ENCODE measurements at places on chromosomes 11 and 22. TPM values are rescaled to one million over a fixed set of nuclear protein-coding genes. Genes with fewer than 3 reads are reported as not detected.

DNA sequence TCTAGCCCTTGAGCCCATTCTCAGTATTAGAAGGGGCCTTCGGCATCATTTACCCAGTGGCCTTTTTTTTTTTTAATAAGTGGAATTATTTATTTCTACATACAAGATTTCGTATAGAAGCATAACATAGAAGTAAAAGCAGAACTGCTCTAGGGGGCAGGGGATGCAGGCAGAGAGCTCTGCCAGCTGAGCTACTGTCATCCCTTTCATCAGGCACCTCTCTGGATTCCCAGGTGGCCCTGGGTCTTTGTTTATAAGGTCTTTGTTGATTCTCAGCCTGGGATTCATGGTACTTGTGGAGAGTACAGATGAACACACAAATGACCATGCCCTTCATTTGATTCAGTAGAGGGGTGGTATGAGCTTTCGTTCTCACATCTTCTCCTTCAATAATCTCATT, 66.4 kb downstream of the GAB2 start:
- no peak for DNase-seq

Gene SLC39A13
- 23.4 TPM for total RNA-seq

Gene DDTL
- not detected for total RNA-seq

GRCh38 chr11:120645639-120646038, 134.1 kb downstream of the GRIK4 start:
- no peak for DNase-seq

DNA sequence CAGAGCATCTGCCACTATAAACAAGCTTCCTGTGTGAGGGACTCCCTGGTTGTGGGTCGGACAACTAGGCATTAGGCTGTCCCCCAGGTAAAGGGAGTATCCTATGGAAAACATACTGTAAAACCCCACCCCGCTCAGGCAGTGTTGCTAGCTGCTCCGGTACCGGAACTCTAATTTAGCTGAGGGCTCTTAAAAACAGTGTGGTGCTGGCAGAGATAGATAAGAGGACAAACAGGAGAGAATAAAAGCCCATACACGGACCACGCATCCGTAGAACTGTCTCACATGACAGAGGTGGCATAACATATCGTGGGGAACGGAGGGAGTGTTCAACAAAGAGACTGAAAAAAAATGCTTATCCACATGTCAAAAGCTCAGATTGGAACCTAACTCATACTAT, 3.4 kb upstream of the MOGAT2 start:
- no peak for DNase-seq

DNA sequence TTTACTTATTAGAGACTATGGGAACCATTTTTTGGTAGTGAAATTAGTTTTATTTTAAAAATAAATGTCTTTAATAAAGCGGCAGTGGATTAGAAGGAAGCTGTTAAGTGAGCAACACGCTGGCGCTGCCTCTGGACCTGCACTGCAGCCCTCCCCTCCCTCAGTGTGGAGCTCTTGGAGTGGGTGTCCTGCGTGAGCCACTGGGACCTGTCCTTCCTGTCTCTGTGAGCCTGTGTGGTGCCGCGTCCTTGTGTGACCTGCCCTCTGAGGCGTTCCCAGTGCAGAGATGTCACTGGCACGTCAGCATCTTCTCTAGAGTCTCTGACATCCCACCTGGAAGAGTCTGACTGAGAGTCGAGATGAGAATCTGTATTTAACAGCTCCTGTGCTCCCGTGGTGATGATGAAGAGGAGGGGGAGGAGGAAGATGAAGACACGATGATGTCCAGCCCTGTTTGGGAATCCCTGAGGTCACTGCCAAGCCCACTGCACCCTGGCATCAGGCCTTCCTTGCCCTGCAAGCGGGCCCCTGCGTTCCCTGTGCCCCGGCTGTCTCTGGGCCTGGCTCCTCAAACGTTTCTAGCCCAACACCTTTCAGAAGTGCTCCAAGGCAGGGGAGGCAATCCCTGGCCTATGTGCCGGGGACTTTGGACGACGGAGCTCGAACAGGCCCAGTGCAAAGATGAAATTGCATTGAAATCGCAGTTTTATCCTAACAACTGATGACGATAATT, 271.8 kb downstream of the TBC1D22A start:
- no peak for DNase-seq

DNA sequence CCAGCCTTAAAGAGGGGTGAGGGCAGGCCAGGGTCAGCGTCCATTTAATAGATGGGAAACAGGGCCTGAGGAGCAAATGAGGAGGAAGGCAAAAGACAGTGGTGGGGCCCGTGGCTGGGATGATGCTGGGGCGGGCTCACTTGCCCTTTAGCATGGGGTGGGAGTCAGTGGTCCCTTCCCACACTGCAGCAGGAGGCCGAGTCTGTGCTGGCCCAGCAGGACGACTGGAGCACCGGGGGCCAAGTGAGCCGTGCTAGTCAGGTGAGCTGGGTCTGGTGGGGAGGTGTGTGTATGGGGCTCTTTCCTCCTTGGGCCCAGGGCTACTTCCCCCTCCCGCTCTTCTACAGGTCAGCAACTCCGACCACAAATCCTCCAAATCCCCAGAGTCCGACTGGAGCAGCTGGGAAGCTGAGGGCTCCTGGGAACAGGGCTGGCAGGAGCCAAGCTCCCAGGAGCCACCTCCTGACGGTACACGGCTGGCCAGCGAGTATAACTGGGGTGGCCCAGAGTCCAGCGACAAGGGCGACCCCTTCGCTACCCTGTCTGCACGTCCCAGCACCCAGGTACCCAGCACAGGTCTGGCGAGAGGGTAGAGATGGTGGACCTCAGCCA, 12.8 kb downstream of the SCYL1 start:
- DNase-seq, result no peak

GRCh38 chr11:118529584-118530175, 1.3 kb upstream of the TMEM25 start:
- DNase-seq, result no peak

DNA sequence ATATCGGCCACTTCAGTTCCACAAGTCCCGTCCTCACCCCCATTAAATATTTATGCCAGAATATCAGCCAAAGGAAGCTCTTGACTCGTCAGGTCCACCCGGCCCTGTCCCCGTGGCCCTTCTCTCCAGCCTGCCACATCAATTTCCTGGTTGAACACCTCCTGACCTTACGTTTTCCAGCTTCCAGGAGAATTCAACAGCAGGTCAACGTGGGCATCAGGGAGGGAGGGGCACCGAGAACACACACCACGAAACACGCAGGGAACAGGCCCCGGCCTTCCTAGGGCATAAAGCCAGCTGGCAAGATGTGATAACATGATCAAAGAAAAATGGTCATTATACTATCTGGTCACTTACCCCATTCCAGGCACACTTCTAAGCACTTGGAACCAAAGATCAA, 15.3 kb downstream of the SULT4A1 start:
- no peak for DNase-seq

- DNase-seq, result no peak
Observed at GRCh38 chr11:95365348-95365747, 134.3 kb upstream of the SESN3 start.

DNA sequence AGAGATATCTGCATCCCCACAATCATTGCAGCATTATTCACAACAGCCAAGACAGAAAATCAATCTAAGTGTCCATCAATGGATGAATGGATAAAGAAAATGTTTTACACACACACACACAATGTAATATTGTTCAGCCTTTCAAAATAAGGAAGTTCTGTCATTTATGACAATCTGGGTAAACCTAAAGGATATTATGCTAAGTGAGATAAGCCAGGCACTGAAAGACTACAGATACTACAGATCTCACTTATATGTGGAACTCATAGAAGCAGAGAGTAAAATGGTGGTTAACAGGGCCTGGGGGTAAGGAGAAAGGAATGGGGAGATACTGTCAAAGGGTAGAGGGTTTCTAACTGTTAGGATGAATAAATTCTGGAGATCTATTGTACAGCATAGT, 36.0 kb upstream of the EED start:
- no peak for DNase-seq

- DNase-seq, result peak; percentile 61
Observed at GRCh38 chr11:64251016-64251752, at the start of gene PLCB3. PLCB3 (plus strand) TSS chr11:64251530; CDS start chr11:64251650, 120 bp downstream.

Gene TBX10
- total RNA-seq, result not detected

Gene CASP1
- total RNA-seq, result 30.0 TPM

GRCh38 chr11:32358729-32359128, 76.6 kb downstream of the WT1 start:
- DNase-seq, result no peak

Gene SEC14L6
- not detected for total RNA-seq

- DNase-seq, result no peak
Observed at GRCh38 chr22:28937206-28938025, 54.0 kb downstream of the ZNRF3 start.

Gene P2RY2
- total RNA-seq, result not detected

GRCh38 chr11:116384407-116384806, 388.4 kb downstream of the BUD13 start:
- DNase-seq, result no peak

DNA sequence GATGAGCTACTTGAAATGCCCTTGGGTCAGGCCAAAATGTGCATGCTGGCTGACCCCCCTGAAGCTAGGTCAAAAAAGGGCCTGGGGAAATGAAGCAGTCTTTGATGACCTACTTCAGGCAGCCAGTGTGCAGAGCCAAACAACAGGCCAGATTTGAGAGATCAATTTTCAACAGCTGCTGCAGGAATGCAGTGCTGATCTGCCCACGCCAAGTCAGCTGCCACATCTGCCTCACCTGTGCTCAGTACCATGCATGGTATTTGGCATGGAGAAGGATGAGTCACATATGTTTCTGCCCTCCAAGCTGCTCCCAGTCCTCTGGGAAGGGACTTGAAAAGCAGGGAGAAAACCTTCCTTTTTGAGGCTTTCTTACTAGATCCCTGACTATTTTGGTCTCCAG, 35.8 kb downstream of the MTNR1B start:
- no peak for DNase-seq

Gene MUC5AC
- not detected for total RNA-seq

DNA sequence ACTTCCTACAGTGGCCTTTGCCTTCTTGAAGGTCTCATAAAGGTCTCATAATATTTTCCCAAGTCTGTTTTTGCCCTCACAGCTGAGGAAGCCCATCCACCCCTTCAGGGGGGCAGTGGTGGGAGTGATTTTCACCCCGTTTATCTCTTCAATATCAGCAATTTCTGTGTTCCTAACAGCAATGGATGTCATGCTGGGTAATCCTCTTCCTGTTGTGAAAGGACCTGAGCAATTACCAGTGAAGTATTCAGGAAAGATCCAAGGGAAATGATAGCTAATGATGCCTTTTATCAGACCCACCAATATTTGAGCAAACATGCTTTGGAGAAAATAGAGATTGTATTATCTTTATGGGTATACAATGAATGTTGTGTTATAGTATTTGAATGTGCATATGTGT, 226.9 kb downstream of the INSC start:
- DNase-seq, result no peak

- no peak for DNase-seq
Observed at GRCh38 chr11:62217191-62217748, 8.8 kb downstream of the SCGB2A1 start.

DNA sequence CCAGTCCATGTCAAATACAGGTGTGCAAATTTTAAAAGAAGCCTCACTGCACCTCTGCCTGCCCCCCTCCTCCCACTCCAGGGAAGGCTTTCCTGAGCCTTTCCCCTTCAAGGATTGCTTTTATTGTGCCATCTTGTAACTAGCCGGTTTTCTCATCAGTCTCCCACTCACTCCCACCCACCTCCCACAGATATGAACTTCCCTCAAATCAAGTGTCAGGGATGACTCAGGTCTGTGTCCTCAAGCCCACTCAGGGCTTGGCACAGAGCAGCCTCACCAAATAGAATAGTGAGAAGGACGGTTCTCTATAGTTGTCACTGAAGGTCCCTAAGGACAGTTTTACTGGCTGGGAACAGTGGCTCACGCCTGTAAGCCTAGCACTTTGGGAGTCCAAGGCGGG, 43.0 kb downstream of the THAP12 start:
- DNase-seq, result no peak

Gene H19
- total RNA-seq, result not detected

DNA sequence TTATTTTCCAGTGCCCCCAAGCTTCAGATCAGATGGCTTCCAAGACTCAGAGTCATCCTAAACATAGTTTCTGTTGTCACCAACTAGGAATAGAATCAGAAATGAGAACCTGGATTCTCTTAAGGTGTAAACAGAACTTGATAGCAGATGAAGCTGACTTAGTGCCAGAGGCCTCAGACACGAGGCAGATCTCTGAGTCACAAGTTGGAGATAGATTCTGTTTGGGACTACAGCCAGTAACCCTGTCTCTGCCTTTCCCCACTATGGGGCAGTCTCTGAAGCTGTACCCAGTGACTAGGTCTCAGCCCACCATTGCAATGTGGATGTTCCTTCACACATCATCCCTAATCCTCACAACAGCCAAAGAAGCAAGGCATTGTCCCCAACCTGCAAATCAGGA, 25.4 kb downstream of the NEU3 start:
- no peak for DNase-seq

DNA sequence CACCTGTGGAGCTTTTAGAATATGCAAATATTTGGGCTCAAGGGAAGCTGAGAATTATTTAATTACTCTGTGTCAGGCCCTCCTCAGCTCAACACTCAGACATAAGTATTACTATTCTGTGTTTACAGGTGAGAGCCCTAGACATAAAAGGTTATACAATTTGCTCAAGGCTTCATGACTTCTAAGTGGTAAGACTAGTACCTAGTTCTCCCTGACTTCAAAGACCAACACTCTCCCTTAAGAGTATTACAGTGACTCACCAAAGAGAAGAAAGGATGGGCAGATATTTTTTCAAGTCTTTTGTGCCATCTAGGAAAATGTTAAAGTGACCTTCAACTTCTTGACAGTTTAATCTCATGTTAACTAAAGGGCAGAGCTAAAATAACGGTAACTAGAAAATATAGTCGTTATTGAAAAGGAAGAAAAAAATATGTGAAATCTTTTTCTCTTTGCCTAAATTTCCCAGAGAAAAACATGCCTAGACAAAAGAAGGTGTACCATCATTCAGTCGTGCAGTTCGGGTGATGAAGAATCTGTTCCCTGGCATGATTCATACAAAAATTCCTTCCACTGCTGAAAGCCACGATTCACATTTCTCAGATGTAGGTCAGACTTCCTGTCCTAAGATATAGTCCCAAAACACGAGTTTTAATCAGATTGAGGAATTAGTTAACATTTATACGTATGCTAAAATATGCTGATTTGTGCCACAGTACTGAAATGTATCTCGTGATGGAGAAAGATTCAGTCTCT, 849.1 kb upstream of the API5 start:
- no peak for DNase-seq

- DNase-seq, result peak; percentile 65
Observed at GRCh38 chr11:73143126-73143838, 1.2 kb upstream of the FCHSD2 start.

- DNase-seq, result no peak
Observed at GRCh38 chr22:36953239-36954080, 40.0 kb downstream of the CSF2RB start.

DNA sequence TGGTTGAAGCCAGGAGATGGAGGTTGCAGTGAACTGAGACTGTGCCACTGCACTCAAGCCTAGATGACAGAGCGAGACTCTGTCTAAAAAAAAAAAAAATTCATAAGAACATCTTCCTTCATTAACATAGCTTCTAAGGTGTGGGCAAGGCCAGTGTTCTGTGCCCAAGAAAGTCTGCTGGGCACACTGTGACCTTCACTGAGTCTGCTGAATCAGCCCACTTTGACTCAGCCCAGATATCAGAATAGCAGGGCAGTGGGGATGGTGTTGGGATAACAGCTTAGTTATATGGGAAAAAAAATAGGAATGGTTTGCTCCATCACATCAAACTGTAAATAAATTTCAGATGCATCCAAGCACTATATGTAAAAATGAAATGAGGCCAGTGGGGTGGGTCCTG, 32.4 kb upstream of the XBP1 start:
- DNase-seq, result no peak

Gene POGLUT3
- 17.8 TPM for total RNA-seq

All from CD8-positive, alpha-beta memory T cell (primary cell).